Heart left ventricle (tissue), 16 donors: ENCODE measurements at places on chromosomes 7 and 10. TPM values are rescaled to one million over a fixed set of nuclear protein-coding genes. Genes with fewer than 3 reads are reported as not detected.
A peak's percentile ranks its signal among the peaks of the same experiment; 100 is the strongest.

Gene AKR1C1
- 15.4 TPM for total RNA-seq

Gene TCF7L2
- 12.9 TPM for total RNA-seq

Gene CFAP70
- 0.83 TPM for total RNA-seq

Gene CALML5
- total RNA-seq = not detected

Gene OPN4
- total RNA-seq = not detected

Gene ADRB1
- 59.4 TPM for total RNA-seq

Gene BAMBI
- 24.8 TPM for total RNA-seq

Gene CYP2C19
- not detected for total RNA-seq

Gene GPR26
- not detected for total RNA-seq

Gene ZNF775
- 3.8 TPM for total RNA-seq

Gene ZNF804B
- not detected for total RNA-seq

Gene NKX6-2
- not detected for total RNA-seq

Gene VGF
- not detected for total RNA-seq

Gene RSU1
- 70.2 TPM for total RNA-seq

Gene GPRIN2
- not detected for total RNA-seq

DNA sequence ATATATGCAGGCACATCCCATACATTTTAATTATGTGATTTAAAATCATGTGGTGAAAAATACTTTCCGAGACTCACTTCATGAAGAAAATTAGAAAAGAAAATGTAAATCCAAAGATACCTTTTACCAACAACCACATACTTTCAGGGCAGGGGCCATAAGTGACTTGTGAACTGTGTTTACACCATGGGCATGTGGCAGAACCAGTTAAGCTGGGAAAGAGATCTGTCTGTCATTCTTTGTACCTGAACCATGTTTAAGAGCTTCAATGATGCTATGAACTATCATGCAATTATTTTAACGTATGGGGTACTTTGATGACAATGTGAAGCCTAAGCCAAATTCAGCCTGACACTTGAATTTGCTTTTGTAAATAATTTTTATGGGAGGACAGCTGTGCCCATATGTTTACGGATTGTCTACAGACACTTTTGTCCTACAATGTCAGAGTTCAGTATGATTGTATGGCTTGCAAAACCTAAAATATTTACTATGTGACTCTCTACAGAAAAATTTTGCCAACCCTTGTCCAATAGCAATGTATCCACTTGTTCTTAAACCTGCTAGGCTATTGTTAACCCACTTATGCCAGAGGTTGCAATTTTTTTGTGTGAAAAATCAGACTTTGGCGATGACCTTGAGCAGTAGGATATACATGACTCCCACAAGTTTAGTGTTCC lies 654.6 kb downstream of the TNS3 start:
- no peak for DNase-seq

DNA sequence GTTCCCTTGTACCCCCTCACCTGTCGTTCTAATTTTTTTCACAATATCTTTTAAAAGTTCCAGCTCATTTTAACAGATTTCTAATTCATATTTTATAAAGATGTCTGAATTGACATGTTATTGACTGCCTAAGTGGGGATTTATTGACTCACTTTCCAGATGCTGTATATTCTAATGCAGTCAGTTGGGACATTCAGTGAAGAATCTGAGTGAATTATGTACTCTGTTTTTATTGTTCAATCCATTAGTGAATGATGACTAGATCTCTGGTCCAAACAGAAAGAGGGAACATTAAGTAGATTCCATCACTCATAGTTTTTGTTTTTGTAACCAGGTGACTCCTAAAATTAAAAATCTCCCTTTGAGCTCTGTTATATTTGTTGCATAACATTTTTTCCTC lies 54.3 kb downstream of the LOXL4 start:
- DNase-seq = no peak

DNA sequence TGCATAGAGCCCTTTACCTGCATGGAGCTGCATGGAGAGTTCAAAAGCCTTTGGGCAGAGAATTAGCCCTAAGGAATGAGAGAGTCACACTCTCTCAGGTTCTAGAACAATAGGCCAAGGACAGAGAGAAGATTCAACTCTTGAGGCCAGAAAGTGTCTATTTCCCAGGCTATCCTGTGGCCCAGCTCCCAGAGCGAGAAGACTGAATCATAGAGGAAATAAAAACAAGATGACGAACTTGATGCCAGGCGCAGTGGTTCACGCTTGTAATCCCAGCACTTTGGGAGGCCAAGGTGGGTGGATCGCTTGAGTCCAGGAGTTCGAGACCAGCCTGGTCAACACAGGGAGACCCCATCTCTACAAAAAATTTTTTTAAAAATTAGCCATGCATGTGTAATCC lies 18.3 kb upstream of the PODXL start:
- no peak for DNase-seq

- no peak for DNase-seq
These were observed 193.8 kb downstream of the IMMP2L start for GRCh38 chr7:111368381-111369065.

DNA sequence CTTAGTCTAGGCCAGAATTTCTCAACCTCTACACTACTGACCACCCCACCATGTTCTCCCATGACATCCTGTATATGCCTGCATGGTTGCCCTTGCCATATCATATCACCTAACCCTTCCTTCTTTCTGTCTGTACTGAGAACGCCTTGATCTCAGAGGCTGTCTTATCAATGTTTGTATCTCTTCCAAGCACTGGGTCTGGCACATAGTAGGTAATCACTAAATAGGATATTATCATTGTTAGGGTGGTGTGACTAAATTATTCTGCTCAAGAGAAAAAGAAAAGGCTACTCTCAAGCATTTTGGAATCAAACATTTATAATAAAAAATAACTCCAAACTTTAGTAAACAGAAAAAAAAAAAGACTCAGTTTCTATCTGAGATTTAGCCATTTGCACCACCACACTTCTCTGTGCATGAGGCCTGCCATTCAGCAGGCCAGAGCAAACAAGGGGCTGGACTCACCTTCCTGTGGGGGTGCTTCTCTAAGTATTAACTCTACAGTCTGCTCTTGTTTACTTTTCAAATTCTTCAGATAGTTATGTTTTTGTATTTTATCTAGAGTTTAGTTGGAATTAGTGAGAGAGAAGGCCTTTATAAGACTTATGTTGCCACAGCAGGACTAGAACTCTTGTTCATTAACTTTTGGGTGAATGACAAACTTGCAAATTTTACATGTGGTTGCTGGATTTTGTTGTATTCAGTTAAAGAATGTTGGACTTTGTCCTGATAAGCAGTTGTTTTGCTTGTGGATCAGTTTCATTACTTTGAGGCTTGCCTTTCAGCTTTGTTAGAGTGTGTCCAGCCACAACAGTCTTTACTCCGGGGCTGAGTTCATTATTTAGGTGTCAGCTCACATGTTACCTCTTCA lies 5.4 kb downstream of the AGBL3 start:
- DNase-seq = no peak

- no peak for DNase-seq
These were observed 9.2 kb upstream of the SYPL1 start for GRCh38 chr7:106121189-106121810.

DNA sequence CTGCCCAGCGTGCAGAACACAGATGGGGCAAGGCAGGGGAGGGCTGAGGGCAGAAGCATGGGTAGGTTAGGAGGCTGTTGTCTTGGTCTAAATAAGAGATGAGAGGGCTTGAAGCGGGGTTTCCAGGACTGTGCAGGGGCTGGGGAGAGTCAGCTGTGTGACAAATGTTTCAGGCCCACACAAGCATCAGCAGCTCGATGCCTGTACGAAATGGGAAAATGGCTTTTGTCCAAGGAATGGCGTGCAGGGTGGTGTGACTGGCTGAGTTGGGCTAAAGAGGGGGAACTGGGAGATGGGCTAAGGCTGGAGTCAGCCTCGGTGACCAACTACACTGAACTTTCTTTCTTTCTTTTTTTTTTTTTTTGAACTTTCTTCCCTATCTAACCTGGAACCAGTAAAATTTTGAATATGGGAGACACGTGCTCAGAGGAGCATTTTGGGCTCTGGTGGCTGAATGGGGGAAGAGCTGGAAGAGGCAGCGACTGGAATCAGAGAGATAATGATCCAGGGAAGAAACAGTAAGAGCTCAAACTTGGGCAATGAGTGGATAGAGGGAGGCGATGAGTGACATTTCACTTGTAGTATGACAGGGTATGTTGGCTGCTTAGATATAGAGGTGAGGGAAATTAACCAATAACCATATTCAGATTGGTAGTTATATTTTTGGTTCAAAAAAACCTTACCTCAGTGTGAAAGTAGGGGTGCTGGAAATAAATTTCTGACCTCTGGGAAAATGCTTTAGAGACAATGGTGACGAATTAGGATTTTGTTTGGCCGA lies 10.2 kb upstream of the EPHA1 start:
- no peak for DNase-seq

DNA sequence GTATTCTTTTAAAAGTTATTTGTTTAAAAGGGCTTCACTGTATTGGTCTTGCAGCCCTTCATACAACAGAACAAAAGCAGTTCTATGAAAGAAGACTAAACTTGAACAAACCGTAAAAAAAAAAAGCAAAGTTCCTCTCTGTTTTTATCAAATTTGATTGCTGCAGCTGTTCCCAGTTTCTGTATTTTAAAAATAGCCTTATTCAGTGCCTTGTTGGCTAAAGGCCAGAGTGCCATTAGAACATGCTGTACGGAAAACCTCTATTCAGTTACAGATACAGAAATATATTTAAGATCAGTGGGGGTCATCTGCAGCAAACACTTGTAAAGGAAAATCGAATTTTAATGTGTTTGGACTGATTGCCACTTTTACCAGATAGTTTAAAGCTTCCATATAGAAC lies 207.8 kb upstream of the ETV1 start:
- peak; percentile 41 for DNase-seq

DNA sequence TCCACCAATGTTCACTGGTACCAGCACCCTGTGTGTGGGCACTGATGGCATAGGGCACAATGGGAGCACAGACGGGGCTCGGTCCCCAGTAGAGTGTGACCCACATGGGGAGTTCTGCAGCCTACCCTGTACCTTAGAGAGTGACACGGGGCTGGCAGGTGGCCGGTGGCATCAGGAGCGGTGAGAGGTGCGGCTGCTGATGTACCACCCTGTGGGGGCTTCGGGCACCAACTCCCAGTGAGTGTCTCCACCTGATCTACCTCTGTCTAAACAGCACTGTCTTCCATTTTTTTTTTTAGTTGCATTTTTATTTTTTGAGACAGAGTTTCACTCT lies 4.1 kb downstream of the JAKMIP3 start:
- DNase-seq = no peak

DNA sequence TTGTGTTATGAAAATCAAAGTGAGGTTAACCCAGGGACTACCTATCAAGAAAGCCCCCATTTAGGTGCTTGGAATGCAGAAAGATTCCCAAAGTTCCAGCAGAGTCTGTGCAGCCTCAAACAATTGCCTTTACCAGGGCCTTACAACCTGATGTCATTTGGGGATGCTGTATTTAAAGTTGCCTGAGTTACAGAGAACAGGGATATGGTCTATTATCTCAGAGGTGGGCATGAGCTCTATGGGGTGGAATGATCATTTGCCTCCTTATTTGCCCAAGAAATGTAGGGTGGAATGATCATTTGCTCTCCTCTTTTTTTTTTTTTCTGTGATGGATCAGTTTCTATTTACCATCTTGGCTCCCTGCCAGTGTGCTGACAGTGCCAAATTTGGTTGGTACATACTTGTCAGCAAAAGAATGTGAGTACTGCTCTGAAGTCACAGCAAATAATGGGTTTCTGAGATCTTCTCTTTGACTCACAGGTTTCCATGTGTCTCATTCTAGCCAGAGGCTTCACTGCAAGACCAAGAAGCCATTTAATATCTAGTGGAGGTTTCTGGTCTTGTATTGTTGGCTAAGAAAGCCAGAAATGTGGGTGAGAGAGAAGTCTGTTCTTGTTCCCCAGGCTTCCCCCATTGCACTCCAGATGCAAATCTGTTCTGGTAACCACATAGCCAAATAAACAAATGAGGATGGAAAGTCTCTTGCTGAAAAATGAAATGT lies 45.5 kb upstream of the ZNRF2 start:
- DNase-seq = no peak

GRCh38 chr7:8211725-8212096 lies 50.3 kb downstream of the ICA1 start:
- no peak for DNase-seq

DNA sequence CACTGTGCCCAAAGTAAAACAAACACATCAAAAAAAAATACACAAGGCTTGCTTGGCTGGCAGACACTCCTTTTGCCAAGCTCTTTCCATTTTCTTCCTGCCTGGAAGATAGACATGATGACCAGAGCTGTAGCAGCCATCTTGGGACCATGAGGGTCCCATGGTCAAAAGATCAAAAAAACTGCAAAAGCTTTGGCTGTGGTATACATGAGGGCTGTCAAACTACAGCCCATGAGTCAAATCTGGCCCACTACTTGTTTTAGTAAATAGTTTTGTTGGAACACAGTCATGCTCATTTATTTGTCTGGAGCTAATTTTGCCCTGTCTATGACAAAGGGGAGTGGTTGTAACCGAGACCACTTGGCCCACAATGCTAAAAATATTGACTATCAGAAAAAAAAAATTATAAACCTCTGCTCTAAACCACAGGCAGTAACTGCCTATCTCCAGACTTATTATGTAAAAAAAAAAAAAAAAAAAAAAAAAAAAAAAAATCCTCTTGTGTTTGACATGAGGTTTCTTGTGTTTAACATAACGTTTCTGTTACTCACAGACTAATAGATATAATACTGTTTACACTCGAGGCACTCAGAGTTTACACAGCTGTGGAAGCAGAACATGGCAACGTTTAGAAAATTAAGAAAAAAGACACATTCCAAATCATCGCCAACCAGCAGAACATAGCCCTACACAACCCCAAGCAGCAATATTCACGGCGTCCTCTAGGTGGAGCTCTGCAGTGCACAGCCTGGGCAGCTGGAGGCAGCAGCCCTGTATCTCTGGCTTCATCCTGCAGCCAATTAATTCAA lies 36.9 kb downstream of the ASB13 start:
- peak; percentile 87 for DNase-seq

GRCh38 chr7:99140813-99141212 lies 3.1 kb downstream of the SMURF1 start:
- DNase-seq = no peak

- no peak for DNase-seq
These were observed 14.5 kb upstream of the CYCS start for GRCh38 chr7:25139536-25139935.

DNA sequence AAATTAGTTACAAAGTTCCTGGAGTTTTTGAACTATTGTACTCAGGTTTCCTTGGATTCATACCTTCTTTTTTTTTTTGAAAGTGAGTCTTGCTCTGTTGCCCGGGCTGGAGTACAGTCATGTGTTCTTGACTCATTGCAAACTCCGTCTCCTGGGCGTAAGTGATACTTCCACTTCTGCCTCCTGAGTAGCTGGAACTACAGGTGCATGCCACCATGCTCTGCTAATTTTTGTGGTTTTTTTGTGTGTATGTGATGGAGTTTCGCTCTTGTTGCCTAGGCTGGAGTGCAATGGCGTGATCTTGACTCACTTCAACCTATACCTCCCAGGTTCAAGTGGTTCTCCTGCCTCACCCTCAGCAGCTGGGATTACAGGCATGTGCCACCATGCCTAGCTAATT lies 22.3 kb downstream of the MCM10 start:
- DNase-seq = no peak
